ENCODE measurements at places on chromosomes 1 and 21.

DNA sequence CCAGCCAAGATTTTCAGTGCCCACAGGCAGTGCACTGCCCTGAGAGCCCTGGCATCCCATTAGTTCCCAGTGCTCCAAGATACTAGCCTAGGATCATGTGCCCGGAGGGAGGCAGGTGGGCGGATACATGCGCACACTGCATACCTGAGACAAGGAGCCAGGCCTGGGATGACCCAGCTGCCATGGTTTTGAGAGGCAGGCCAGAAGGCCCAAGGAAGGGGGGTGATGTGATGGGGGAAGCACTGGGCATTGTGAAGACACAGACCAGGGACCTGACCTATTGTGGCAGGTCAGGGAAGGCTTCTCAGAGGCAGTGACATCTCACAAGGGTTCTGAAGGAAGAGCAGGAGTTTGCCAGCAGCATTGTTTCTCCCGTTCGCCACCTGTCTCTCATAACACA, 3.6 kb downstream of the ZC3H12A start:
- DNase-seq, result peak; percentile 56

DNA sequence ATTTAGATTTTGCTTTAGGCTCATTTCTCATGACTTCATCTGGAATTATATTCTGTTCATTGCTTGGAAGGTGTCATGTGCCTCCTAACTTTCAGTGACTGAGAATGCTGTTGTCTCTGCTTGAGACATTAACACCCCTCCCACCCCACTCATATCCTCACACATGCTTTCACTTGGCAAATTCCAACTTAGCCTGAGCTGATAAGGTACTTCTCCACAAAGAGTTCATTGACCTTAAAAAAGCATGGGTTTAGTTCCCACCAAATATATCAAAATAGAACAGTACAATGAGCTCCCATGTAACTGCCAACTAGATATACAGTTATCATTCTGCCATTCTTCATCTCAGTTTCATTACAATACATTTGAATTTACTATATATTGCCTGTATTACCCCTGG, 576.5 kb upstream of the ADGRL2 start:
- DNase-seq, result no peak

DNA sequence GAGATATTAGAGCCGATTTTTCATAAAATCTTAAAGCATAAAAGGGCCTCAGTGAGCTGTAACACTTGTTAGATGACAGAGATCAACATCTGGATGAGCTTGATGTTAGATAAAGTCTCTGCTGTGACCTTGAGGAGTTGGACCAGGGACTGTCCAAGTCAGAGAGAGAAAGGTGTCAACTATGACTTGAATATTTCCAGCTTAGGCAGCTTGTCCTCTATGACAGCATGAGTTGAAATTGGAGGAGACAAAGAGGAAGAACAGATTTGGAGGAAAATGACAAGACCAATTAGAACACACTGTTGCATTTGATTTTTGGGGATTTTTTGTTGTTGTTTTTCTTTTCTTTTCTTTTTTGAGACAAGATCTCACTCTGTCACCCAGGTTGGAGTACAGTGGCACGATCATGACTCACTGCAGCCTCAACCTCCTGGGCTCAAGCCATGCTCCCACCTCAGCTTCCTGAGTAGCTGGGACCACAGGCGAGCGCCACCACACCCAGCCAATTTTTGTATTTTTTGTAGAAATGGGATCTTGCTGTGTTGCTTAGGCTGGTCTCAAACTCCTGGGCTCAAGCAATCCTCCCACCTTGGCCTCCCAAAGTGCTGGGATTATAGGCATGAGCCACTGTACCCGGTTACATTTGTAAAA, 35.3 kb upstream of the CLIC4 start:
- DNase-seq, result no peak

DNA sequence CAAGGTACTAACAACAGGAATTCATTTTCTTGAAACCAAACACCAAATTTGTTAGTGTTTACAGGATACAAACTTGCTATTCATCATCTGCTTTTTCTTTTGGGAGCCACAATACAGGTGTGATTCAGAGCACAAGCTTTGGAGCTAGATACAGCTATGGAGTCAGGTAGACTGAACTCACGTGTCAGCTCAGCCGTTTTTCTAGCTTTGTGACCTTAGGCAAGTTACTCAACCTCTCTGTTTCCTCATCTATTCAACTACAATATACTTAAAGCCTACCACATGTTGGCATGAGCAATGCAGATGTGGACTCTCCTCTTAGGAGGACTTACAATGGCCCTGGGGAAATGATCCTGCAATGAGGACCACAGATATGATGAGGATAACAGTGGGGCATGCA, 6.3 kb downstream of the HTR1D start:
- no peak for DNase-seq

GRCh38 chr1:154329551-154330131, 4.3 kb downstream of the ATP8B2 start:
- DNase-seq, result no peak

- DNase-seq, result no peak
Measured at GRCh38 chr1:225607355-225607754, 45.6 kb downstream of the ENAH start.

- DNase-seq, result no peak
Measured at GRCh38 chr1:235996048-235996785, 68.7 kb downstream of the NID1 start.

DNA sequence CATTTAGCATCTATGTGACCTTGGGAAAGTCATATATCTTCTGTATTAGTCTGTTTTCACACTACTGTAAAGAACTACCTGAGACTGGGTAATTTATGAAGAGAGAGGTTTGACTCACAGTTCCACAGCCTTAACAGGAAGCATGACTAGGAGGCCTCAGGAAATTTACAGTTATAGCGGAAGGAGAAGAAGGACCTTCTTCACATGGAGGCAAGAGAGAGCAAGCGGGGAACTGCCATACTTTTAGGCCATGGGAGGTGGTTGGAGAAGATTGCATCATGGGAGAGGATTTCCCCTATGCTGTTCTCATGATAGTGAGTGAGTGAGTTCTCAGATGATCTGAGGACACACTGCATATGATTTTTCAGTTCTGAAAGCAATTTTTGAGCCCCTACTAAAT, 87.9 kb downstream of the CLEC20A start:
- DNase-seq, result no peak

GRCh38 chr1:41540886-41541591, 56.6 kb upstream of the EDN2 start:
- no peak for DNase-seq

DNA sequence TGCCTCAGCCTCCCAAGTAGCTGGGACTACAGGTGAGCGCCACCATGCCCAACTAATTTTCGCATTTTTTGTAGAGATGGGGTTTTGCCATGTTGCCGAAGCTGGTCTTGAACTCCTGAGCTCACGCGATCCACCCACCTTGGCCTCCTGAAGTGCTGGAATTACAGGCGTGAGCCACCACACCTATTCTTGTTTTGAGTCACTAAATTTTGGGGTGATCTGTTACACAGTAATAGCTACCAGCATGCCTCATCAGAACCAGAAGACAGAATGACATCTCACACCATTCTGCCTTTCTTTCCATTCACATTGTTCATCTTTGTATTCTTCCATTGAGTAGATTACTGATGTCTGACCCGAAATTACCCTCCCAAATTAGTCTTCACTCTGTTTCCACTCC, 9.1 kb downstream of the RHBDL2 start:
- DNase-seq, result no peak
